HAP-1 (cell line): ENCODE measurements at places on chromosomes 3 and 15.

DNA sequence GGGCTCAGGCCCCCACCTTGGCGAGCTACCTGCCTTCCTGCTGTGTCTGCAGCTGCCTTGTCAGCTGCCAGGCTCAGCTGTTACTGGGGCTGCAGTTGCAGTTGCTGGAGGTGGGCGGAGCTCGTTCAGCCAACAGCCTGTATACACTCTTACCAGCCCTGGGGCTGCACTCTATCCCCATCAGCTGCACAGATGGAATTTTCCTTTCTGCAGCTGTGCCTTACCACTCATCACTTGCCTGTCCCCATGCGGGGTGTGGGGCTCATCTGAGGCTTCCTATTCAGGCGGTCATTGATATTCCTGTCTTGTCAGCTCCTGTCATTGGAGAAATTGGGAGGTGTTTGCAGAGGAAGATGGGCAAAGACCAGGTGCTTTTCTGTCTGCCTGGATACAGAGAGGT lies 9.1 kb upstream of the SYN2 start:
- DNase-seq: no peak

DNA sequence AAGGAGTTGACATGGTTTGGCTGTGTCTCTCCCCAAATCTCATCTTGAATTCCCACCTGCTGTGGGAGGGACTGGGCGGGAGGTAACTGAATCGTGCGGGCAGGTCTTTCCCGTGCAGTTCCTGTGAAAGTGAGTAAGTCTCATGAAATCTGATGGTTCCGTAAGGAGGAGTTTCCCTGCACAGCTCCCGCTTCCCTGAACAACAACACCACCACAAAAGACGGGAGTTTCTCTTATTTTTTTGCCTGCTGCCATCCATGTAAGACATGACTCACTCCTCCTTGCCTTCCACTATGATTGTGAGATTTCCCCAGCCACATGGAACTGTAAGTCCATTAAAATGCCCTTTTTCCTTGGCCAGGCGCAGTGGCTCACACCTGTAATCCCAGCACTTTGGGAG lies 22.7 kb downstream of the XXYLT1 start:
- peak; percentile 3 for DNase-seq

- no peak for DNase-seq
Observed at GRCh38 chr3:123337226-123337625, 111.7 kb downstream of the ADCY5 start.

DNA sequence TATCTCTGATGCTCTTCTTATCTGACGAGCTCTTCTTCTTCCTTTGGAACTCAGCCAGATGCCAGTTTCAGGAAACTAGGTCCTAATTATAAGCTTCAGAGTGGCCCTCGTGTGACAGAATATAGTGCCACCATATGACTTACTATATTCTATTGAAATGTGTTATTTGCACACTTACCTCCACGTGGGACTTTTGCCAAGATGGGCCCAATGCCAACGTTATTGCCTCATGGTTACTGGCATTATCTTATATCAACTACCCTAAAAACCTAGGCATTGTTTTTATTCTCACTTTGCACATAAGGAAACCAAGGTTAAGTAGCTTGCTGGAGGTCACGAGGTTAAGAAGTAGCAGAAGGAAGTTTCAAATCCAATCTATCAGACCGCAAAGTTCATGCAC lies 71.3 kb upstream of the SLCO3A1 start:
- no peak for DNase-seq

DNA sequence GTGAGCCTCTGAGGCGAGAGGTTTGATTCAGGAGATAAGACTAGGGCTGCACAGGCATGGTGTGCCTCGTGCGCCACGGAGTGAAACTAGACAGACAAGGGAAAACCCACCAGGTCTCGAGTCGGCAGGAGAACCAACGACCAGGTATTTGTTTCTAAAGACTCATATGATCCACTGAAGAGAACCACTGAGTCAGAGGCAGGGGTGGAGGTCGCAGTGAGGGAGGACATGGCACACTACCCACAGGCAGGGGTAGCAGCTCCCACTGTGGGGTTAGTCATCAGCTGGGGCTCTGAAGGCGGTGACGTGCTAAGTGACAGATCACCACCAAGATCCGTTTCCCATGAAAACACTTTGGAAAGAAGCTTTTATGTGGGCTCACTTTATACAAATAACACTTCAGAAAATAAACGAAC lies 45.7 kb downstream of the CHSY1 start:
- no peak for DNase-seq

GRCh38 chr15:101498076-101498716 lies 8.7 kb upstream of the PCSK6 start:
- no peak for DNase-seq

DNA sequence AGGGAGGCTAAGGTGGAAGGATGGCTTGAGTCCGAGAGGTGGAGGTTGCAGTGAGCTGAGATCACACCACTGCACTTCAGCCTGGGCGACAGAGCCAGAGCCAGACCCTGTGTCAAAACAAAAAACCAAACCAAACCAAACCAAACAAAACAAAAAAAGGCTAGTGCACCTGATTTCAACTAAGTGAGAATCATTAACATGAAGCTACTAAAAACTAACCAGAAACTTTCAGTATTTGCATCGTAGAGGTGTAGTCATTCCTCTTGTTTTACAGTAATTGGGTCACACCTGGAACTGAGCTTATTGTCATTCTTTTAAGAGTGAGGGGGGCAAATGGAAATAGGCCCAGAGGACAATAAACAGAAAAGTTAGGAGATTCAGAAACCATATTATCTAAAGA lies 58.5 kb downstream of the ST6GAL1 start:
- DNase-seq: no peak

GRCh38 chr3:105195260-105195659 lies 171.4 kb upstream of the ALCAM start:
- no peak for DNase-seq

DNA sequence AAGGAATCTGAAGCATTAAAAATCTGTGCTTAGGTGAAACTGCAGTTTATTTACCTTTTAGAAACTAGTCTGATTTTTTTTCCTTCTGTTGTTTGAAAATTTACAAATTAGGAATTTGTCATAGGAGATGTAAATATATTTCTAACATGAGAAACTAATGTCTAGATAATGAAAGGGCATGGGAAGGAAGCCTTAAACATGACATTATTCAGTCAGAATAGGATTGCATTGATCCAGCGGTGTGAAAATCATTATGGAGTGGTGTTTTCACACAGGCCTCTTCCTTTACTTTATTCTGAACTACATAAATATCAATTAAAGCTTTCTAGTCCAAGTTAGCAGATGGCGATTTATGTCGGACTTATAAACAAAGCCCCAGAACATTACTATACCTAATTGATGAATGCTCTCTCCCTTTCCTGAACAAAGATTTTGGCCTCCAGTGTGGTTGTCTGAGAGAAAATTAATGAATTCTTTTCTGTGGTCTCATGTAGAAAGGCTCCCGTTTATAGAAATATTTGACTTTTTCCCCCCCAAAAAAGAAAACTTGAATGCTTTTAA lies 37.9 kb downstream of the FNDC3B start:
- DNase-seq: no peak

DNA sequence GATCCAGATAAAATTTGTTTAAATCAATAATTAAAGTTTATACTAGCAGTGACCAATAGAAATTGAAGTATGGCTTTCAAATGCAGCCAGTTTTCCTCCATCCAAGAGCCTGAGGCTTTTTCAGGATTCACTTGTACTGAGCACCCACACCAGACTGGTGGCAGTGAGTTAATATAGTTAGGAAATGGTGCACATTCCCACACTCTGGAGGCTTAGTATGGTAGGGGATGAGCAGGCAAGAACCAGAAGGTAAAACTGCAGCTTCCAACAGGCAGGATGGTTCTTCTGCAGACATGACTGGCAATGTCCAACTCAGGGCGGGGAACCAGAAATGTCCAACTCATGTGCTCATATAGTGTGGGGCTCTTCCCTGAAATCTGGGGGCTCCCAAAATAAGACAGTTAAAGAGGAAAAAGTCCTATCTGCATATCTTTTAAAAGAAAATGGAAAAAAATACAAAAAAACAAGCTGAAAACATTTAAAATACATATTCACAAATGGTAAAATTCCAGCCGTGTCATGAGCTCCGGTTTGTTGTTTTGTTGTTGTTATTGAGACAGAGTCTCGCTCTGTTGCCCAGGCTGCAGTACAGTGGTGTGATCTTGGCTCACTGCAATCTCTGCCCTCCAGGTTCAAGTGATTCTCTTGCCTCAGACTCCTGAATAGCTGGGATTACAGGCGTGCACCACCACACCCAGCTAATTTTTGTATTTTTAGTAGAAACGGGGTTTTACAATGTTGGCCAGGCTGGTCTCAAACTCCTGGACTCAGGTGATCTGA lies 18.4 kb upstream of the ZNF445 start:
- no peak for DNase-seq

GRCh38 chr3:179510496-179510895 lies 52.2 kb upstream of the ACTL6A start:
- no peak for DNase-seq

GRCh38 chr3:135456108-135456790 lies 509.3 kb upstream of the PPP2R3A start:
- no peak for DNase-seq

DNA sequence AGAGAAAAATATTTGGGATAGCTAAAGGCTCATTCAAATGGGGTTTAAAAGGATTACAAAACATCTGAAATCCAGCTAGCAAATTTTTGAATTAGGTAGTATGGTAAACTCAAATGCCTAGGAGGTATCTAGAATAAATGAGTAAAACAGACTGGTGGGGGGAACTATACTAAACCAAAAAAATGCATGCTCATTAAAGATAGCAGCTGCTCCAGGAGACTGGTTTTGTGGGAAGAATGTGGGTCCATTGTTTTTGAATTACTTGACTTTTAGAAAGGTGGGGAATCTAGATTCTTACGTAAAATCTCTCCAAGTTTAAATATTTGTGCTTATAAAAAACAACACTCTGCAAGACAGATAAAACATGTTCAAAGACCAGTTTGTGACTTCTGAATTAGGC lies 73.8 kb downstream of the LEKR1 start:
- DNase-seq: peak; percentile 50

- DNase-seq: no peak
Observed at GRCh38 chr3:188421836-188422540, 268.0 kb downstream of the LPP start.

DNA sequence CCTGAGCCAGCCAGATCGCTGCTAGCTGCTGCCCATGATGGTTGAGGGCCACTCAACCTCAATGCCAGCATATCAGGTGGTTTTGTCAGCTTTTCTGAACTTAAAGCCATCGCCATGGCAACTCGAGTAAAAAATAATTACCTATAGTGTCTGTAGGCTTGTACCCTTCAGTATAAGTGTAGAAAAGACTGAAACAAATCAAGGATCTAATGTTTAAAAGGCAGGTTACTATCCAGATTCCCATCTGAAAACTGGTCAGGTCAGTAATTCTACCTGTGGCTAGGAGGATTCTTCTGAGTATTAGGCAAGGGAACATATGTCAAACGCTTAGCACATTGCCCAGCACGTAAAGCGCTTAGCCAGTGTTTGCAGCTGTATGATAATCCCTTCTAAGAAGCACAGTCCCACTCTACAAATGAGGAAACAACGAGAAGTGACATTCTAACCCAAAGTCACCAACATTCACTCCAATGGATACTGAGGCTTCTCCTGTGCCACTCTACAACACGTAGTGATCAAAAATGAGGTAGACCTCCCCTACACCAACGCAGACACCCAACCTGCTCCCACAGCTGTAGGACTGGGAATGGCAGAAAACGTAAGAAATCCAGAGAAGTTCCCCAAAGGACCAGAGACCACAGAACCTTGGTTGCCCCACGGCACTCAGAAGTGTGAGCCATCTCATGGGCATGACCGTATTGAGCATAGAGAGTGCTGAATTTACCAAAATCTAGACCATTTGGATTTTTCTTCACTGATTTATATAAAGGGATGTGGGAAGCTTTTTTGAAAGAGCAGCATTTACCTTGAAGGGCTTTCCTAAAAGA lies 55.3 kb downstream of the SLTM start:
- DNase-seq: no peak

DNA sequence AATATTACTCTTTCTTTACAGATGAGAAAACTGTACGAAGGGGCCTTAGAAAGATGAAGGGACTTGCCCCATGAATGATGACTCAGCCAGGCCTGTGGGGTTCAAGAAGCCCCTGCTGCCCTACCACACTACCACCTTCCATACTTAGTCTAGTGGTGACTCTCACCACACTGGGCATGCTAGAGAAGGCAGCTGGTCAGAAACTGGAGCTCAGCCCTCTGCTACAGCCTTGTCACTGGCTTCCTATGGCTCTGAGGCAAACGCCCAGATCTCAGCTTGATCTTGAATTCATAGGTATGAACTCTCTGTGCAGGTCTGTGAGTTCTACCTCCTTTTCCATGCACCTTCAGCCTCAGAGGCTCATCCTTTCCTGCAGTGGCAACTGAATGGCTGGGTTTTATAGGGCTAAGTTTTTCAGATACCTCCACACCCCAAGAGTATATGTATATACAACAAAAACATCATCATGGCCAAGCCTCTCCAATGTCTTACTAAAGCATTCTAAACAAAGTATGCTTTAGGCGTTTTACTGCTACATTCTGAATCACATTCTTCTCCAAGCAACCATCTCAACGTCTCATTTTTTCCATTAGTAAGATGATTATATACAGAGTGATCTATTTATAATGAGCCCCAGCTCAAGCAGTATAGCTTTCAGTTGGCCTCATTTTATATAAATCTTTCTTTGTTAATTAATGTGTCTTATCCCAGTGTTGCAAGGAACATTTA lies 234.1 kb downstream of the GREM1 start:
- no peak for DNase-seq

DNA sequence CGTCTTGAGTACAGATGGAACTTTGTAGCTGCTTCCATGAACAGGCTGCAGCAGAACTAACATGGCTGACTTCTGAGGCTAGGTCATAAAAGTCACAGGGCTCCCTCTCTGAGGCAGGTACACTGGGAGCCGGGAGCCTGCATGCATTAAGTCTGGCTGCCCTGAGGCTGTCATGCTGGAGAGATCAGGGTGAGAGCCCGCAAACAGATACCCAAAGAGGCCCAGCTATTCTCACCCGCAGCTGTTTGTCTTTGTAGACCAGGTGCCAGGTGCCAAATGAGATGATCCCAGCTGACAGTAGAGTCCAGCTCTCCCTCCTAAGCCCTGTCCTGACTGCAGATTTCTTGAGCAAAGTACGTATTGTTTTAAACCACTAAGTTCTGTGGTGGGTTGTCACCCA lies 8.6 kb upstream of the SLCO3A1 start:
- no peak for DNase-seq

- DNase-seq: no peak
Observed at GRCh38 chr15:63388511-63388910, 6.9 kb upstream of the CA12 start.
